HL-60 (cell line): ENCODE measurements at places on chromosomes 11 and 22.
A peak's percentile ranks its signal among the peaks of the same experiment; 100 is the strongest.

DNA sequence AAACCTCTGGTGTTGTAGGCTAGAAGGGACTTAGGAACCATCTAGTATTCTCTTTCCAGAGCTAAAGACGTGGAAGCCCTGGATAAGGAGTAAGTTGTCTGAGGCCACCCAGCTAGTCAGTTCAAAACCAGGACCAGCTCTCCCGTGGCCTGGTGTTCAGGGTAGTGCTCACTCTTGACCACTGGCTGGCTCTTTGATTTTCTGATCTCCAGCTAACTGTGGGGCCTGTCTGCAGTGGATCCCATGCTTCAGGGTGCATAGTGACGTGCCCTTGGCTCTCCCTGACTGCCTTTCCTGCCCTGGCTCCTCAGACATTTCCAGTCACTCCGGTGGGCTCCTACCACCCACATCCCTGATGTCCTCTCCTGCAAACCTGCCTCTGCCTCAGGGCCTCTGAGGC, 1.3 kb downstream of the CLMP start:
- no peak for DNase-seq

- DNase-seq, result no peak
Measured at GRCh38 chr11:131136486-131136885, 220.2 kb upstream of the SNX19 start.

- no peak for DNase-seq
Measured at GRCh38 chr11:95252586-95252985, 21.6 kb upstream of the SESN3 start.

DNA sequence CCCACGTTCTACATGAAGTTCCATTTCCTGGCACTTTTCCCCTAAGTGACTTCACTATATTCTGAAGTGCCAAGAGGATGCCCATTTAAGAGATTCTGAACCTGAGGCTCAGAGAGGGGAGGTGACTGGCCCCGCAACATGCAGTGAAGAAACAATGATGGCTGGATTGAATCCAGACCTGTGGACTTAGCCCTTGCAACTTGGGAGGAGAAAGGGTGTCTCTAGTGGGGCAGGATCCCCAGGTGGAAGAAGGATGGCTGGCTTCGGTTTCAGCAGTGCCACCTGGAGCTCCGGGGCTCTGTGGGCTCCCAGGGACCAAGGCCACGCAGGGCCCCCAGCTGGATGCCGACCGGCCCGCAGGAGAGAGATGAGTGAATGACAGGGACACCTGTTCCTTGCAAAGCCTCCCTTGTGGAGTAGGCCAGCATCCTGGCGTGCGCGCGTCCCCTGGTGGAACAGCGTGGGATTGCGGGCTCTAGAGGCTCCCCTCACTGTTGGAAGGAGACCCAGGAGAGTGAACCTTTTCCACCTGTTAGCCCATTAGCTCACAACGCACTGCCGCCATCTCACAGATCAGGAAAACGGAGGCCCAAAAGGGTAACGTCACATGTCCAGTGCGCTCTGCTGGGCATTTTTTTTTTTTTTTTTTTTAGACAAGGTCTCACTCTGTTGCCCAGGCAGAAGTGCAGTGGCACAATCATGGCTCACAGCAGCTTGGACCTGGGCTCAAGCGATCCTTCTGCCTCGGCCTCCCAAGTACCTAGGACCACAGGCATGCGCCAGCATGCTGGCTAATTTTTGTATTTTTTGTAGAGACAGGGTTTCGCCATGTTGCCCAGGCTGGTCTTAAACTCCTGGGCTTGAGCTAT, 104.7 kb downstream of the KIAA1671 start:
- peak; percentile 46 for DNase-seq

- peak; percentile 37 for DNase-seq
Measured at GRCh38 chr11:7511401-7511800, 2.4 kb upstream of the PPFIBP2 start.

GRCh38 chr11:122031813-122032212, 84.2 kb downstream of the BLID start:
- no peak for DNase-seq

DNA sequence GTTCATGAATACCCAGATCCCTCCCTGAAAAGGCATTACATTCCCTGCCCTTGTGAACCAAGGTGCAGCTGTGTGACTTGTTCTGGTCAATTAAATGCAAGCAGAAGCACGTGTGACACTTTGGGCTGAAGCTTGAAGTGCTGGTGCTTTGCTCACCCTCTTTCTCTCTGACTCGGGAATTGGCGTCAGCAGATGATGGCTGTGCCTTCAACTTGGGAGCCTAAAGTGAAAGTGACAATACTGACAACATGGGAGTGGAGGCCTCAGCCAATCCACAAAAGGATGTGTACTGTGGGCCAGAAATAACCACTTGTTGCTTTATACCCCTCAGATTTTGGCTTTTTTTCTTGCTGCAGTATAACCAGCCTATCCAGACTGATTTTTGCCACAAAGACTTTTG, 148.3 kb upstream of the THY1 start:
- DNase-seq, result no peak

DNA sequence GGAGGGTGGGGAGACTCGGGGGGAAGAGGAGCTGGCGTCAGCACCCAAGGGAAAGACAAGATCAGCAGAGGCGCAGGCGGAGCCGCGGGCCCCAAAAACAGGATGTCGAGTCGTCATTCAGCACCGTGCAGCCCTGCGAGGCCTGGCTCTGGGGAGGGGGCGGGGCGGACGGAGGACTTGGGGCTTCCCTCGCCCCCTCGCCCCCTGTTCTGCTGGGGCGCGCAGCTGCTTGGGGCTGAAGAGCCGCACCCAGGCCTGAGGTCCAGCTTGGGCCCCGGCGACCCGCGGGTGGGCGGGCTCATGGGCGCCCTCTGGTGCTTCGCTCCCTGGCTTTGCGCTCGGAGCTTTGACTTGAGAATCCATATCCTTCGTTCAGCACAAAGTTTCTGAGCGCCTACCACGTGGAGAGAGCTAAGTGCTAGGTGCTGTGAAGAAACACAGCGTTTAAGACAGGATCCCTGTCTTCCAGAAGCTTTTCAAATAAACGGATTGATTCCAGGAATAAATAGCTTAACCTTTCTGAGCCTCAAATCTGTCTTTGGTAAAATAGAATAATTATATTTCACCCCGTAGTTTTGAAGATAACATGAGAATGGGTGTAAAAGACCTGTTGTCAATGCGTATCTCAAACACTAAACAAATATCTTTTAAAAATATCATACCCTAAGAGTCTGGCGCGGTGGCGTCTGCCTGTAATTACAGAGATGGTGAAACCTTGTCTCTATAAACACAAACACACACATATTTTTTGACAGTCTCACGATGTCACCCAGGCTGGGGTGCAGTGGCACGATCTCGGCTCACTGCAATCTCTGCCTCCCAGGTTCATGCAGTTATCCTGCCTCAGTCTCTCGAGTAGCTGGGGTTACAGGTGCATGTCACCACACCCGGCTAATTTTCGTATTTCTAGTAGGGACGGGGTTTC, 929 bp upstream of the RHOG start:
- peak; percentile 75 for DNase-seq
